ENCODE measurements at places on chromosomes 7 and 10. TPM values are rescaled to one million over a fixed set of nuclear protein-coding genes. Genes with fewer than 3 reads are reported as not detected.

GRCh38 chr10:74163319-74164068 is 12.5 kb downstream of the ADK start:
- DNase-seq = no peak
- H3K27me3 ChIP-seq = no peaks in the 10 kb centered on the region
- no peak overlapping the region for H3K27ac ChIP-seq
- peaks cover 10% of the 10 kb centered on the region for H3K4me1 ChIP-seq

GRCh38 chr7:6640246-6640721 is 3.2 kb downstream of the ZNF316 start:
- no peak for DNase-seq
- H3K27me3 ChIP-seq = no peaks in the 10 kb centered on the region
- H3K4me3 ChIP-seq = peak overlapping the region; percentile 35
- no peak overlapping the region for H3K27ac ChIP-seq
- H3K36me3 ChIP-seq = peaks cover 10% of the 10 kb centered on the region
- peaks cover 12% of the 10 kb centered on the region for H3K4me1 ChIP-seq

DNA sequence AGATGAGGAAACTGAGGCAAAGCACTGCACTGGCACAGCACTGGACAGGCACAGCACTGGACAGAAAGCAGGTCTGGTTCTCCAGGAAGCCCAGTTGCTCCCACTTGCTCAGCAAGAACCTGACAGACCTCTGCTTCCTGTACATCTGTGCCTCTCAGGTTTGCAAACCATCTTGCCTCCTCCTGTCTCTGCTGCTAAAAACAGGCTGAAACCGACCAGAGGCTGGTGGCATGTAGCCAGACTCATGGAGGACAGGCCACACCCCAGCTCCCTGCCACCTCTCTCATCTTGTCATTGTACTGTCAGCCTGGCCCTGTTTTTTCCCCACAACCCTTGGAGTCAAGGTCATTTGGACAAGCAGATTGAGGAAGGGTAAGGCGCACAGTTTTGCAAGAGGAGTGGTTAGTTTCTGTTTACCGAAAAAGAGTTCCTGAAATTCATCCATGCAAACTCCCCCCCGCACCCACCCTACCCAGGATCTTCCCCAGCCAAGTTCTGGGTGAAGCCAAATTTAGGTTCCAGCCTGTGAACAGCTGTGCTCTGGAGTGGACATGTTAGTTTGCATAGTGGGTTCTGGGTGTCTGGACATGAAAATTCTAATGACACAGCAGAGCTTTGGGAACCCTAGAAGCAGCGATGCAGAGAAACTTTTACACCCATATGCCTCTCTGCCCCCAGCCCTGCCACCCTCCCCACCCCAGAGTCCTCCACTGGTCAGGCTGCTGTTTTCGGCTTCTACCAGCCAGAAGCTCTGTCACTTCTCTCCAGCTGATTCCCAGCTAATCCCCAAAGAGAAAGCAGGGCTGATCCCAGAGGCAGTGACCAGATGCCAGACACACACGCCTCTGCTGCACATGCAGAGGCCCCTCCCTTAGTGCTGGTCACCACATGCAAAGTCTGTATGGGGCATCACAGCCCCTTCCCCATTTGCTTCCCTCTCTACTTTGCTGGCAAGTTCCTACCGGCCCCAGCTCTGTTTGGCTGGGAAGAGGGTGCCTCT is 8.5 kb upstream of the C10orf105 start:
- H3K36me3 ChIP-seq = no peaks in the 10 kb centered on the region
- DNase-seq = no peak
- H3K4me1 ChIP-seq = peaks cover 4% of the 10 kb centered on the region
- no peak overlapping the region for H3K4me3 ChIP-seq
- H3K27me3 ChIP-seq = peaks cover 3% of the 10 kb centered on the region
- H3K27ac ChIP-seq = no peak overlapping the region

DNA sequence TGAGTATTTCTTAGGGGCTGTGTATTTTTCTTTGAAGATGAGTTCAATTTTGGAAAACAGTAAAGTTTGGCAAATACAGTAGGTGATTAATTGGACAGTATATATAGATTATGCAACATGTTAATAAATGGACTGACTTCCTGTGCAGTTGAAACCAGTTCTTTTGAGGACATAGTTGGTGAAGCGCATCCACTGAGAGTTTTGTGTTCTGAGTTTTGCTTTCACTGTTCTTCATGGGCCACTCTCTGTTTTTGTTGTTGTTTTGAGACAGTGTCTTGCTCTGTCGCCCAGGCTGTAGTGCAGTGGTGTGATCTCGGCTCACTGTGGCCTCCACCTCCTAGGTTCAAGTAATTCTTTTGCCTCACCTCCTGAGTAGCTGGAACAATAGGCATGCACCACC is 109.0 kb downstream of the SDHAF3 start:
- H3K4me1 ChIP-seq = peaks cover 5% of the 10 kb centered on the region
- H3K27me3 ChIP-seq = no peaks in the 10 kb centered on the region
- H3K4me3 ChIP-seq = no peak overlapping the region
- no peak overlapping the region for H3K27ac ChIP-seq
- no peak for DNase-seq

- no peaks in the 10 kb centered on the region for H3K4me1 ChIP-seq
- no peaks in the 10 kb centered on the region for H3K27me3 ChIP-seq
- no peak for DNase-seq
- H3K36me3 ChIP-seq = no peaks in the 10 kb centered on the region
- H3K4me3 ChIP-seq = no peak overlapping the region
These were observed 97.0 kb upstream of the ODAD2 start for GRCh38 chr10:28095791-28096378.

- no peak for DNase-seq
- H3K36me3 ChIP-seq = no peaks in the 10 kb centered on the region
- H3K27me3 ChIP-seq = peaks cover 13% of the 10 kb centered on the region
- H3K27ac ChIP-seq = no peak overlapping the region
These were observed 18.5 kb downstream of the RAMP3 start for GRCh38 chr7:45176091-45176490.

DNA sequence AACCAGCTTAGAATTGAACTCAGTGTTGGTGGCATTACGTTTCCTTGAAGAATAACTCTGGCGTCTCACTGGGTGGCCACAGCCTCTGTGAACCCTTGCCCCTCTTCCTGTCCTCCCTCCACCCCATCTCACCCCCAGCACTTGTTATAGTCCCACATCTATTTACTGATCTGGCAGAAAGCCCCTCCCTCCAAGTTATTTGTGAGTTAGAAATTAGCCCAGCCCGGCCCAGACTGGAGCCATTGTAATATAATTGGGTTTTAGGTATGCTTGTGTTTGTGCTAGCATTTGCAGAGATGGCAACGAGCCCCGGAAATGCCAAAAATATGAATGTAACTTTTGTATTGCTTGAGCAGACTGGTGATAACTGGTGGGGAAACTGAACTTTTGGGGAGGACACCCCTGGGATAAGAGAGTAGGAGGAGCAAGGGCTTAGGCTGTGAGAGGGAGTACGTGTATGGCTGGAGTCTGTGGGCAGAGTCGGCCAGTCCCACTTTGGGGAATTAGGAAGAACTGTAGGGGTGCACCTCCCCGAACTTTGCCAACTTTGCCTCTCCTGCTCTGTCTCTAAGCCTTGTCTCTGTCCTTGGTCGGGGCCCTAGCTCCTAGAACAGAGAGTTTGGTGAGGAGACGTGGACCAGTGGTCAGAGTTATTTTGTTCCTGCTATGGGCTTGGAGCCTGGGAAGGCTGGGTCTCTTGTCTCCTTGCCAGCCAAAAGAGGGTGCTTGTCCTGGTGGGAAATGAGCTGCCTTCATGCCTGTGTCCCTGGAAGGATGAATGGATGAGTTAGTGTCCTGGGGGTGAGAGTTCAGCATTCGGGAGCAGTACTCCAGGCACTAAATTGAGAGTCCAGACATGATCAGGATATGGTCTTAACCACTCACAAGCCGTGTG is 19.3 kb upstream of the TRIM8 start:
- H3K27ac ChIP-seq = peak overlapping the region; percentile 43
- DNase-seq = no peak
- no peaks in the 10 kb centered on the region for H3K27me3 ChIP-seq
- no peak overlapping the region for H3K4me3 ChIP-seq
- peaks cover 31% of the 10 kb centered on the region for H3K4me1 ChIP-seq

GRCh38 chr10:4137299-4137698 is 352.3 kb upstream of the KLF6 start:
- H3K36me3 ChIP-seq = no peaks in the 10 kb centered on the region
- H3K27ac ChIP-seq = no peak overlapping the region
- H3K4me1 ChIP-seq = peaks cover 2% of the 10 kb centered on the region
- H3K27me3 ChIP-seq = no peaks in the 10 kb centered on the region

DNA sequence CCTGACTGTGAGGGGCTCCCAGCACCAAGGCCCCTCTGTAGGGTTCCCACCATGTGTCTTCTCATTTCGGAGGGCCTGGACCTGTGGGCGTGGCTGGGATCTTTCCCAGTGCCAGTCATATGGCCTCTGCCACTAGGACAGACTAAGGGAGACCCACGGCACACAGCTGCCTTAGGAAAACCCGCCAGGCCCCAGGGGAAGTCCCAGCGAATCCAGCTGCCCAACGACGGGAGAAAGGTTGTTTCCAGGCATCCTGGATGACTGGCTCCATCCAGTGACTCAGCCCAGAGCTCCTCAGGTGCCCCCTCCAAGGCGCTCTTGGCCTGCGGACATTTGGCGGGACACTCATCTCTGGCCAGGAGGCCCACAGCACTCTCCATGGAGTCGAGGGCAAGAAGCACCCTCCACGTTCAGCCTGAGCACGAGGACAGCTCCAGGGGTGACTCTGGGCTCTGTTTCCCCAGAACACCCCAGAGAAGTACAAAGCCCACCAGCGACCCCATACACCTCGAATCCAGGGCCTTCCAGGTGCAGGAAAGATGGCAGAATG is 39.9 kb downstream of the PWWP2B start:
- H3K4me1 ChIP-seq = no peaks in the 10 kb centered on the region
- no peaks in the 10 kb centered on the region for H3K27me3 ChIP-seq
- H3K4me3 ChIP-seq = no peak overlapping the region
- H3K27ac ChIP-seq = no peak overlapping the region
- no peak for DNase-seq

DNA sequence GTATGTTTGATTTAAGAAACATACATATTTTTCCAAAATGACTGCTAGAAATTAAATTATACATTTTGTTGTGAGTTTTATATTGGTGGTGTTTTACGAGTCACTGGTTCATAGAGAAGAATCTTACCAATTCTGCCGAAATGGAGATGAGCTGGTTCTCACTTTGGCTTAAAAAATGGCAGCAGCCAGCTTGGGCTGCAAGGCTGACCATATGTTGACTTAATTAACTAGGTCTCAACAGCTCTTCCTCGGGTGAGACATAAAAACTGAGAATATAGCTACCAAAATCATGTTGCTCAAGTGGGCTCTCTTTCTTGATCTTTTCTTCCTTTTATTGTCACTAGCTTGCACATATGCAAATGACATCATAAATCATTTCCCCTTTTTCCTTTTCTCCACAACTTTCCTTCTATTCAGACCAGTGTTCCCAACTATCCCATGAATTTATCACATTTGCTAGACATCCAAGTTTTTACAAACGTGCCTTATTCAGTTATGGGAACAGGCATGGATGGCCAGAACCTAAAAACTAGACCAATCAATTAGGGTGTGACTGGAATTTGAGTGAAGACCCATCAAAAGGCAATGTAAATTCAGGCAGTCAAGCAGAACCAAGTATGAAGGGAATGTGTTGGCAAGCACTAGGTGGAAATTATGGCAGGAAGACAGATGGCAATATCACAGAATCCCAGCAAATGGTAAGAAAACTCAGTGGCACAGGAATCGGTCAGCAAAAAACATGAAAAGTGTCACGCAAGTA is 6.4 kb upstream of the TSPAN12 start:
- no peaks in the 10 kb centered on the region for H3K36me3 ChIP-seq
- no peaks in the 10 kb centered on the region for H3K4me1 ChIP-seq
- DNase-seq = no peak
- no peak overlapping the region for H3K4me3 ChIP-seq
- no peak overlapping the region for H3K27ac ChIP-seq

GRCh38 chr10:34407324-34407805 is 407.7 kb downstream of the PARD3 start:
- H3K4me1 ChIP-seq = peaks cover 28% of the 10 kb centered on the region
- no peak for DNase-seq
- H3K27me3 ChIP-seq = no peaks in the 10 kb centered on the region

DNA sequence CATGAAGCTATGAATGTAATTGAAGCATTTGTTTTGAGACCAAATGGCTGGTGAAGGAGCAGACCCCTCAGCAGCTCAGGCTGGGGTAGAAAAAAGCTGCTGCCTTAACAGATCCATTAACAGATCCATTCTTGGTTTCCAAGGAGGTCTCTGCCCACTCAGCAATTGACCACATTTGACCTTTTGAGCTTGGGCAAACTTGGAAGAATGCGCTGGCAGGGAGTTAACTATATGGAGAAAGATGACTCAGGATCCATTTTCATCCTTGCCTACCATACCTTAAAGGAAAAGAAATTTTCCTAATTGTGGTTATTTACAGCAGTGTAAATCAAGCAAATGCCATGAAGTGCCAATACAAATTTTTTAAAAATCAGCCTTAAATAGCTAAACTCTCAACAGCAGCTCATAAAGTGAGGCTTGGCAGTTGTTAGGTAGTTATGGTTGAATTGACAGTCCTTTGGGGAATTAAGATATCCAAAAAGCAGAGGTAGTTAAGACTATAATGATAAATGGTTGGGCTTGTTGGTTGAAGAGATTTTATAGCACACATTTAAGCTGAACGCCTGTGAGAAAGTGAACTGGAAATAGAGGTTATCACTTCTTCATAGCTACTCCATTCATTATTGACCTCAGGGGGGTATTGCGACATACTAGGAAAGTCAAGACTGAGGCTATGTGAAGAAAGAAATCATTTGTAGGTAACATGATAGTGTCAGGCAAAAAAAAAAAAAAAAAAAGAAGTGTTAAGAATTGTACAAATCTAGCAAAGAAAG is 83.9 kb downstream of the MKX start:
- H3K27ac ChIP-seq = no peak overlapping the region
- no peak for DNase-seq
- H3K4me3 ChIP-seq = no peak overlapping the region
- H3K27me3 ChIP-seq = peaks cover 11% of the 10 kb centered on the region
- no peaks in the 10 kb centered on the region for H3K36me3 ChIP-seq
- peaks cover 5% of the 10 kb centered on the region for H3K4me1 ChIP-seq

DNA sequence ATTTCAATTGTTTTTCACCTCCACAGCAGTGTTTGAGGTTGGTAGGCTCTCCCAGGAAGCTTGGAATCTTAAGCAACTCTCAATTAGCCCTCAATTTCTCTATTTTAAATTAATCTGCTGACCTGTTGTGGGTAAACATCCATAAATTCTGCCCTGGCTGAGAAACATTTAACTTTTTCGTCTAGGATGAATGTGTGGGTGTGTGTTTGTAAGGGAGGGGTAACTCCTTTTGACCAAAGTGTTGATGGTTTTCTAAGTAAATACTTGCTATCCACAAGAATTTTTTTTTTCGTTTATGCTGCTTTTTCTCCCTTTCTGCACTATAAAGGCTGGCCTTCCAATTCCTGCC is 973 bp downstream of the PPP3CB start:
- H3K36me3 ChIP-seq = peaks cover 7% of the 10 kb centered on the region
- DNase-seq = no peak
- peak overlapping the region; percentile 99 for H3K27ac ChIP-seq
- no peaks in the 10 kb centered on the region for H3K27me3 ChIP-seq

- no peak overlapping the region for H3K27ac ChIP-seq
- H3K4me3 ChIP-seq = no peak overlapping the region
- no peaks in the 10 kb centered on the region for H3K36me3 ChIP-seq
- peaks cover 12% of the 10 kb centered on the region for H3K27me3 ChIP-seq
- DNase-seq = no peak
These were observed 61.4 kb downstream of the ST7 start for GRCh38 chr7:117014673-117015133.

Gene TFR2
- total RNA-seq = 0.62 TPM

Gene LOXL4
- 3.7 TPM for total RNA-seq

Gene COBL
- total RNA-seq = 21.3 TPM

Gene FKBP6
- not detected for total RNA-seq

Gene CCL26
- not detected for total RNA-seq

Gene PAPOLB
- 0.07 TPM for total RNA-seq

Gene IL6
- not detected for total RNA-seq

Gene ERVW-1
- not detected for total RNA-seq

Gene CISD1
- total RNA-seq = 31.7 TPM

Gene SORBS1
- total RNA-seq = 30.7 TPM

Gene AFAP1L2
- 0.98 TPM for total RNA-seq
